IMR-90 (cell line): ENCODE measurements at places on chromosomes 4 and X.

- peaks cover 2% of the 10 kb centered on the region; the same call in 1 of the 2 replicates for H3K27me3 ChIP-seq
- no peak overlapping the region for H3K4me3 ChIP-seq
- DNase-seq: no peak
These were observed 78.0 kb upstream of the CCDC160 start for GRCh38 chrX:134158821-134159512.

DNA sequence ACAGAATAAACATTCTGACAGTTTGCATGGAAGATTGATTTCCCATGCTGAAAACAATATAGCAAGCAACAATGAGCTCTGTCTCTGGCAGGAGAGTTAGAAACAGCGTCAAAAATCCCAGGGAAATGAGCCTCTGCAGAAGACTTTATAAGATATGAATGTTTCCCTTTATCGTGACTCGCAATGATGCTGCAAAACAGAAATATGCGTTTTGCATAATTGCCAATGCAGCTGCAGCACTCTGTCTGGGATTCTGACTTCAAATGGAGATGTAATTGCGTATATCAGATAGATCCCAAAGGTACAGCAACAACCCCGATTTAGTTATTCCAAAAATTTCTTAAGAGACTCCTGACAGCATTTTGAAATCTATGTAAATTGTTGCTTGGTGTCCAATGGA, 702.4 kb upstream of the EPHA5 start:
- peak; percentile 2 for DNase-seq
- H3K27me3 ChIP-seq: no peaks in the 10 kb centered on the region
- no peaks in the 10 kb centered on the region for H3K4me1 ChIP-seq
- H3K27ac ChIP-seq: no peak overlapping the region

DNA sequence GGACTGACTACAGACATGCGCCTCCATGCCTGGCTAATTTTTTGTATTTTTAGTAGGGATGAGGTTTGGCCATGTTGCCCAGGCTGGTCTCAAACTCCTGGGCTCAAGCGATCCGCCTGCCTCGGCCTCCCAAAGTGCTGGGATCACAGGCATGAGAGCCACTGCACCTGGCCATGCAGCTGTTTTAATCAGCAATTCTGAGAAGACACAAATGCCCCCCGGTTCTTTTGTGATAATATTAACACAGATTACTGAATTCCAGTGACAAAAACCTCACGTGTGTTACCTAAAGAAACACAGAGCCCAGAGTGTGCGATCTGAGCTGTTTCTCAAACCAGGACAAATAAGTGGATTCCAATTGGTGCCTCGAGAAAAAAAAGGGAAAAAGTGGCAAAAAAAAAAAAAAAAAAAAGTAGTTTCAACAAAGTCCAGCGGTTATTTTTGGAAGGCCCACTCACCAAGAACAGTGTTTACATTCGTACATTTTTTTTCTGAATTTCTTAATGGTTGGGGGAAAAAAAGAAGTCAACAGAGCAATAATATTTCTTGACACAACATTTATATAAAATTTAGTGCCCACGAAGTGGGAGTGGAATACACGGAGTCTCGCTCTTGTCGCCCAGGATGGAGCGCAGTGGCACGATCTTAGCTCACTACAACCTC, 17.2 kb downstream of the DHRSX start:
- no peak overlapping the region for H3K4me3 ChIP-seq
- H3K36me3 ChIP-seq: peaks cover 26% of the 10 kb centered on the region
- no peak overlapping the region for H3K27ac ChIP-seq

GRCh38 chr4:921830-922331, 10.2 kb downstream of the GAK start:
- no peak for DNase-seq
- peaks cover 8% of the 10 kb centered on the region for H3K4me1 ChIP-seq
- H3K36me3 ChIP-seq: peaks cover 7% of the 10 kb centered on the region; the same call in 1 of the 2 replicates
- no peaks in the 10 kb centered on the region for H3K27me3 ChIP-seq

DNA sequence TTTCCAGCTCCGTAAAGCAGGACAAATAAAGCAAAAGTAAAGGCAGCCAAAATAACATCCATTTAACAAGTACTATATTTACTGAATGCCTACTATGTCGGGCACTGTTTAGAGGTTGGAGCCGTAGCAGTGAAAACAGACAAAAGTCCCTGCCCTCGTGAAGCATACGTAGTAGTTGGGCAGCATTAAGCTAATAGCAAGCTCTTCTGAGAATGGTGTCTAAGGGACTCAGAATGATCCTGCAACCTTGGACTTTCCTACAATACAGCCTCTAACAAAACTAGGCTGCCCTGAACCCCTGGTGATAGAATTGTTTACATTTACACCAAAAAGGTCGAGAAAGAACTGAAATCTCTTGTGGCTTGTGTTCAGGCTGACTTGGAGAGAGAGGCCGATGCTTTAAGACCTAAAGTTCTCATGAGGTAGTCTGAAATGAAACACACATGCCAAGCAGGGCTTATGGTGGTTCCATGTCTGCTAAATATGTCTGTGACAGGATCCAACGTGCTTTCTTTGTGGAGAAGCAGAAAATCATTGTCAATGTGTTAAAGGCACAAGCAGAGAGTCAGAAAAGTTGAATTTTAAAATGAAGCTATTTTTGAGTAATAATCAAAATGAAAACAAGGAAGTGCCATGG, 898 bp upstream of the PDGFC start:
- peak overlapping the region; percentile 18; the same call in 1 of the 2 replicates for H3K27ac ChIP-seq
- no peaks in the 10 kb centered on the region for H3K27me3 ChIP-seq
- peaks cover 18% of the 10 kb centered on the region for H3K4me1 ChIP-seq
- peak overlapping the region; percentile 61; the same call in 1 of the 2 replicates for H3K4me3 ChIP-seq

GRCh38 chr4:184357772-184358171, 116.6 kb downstream of the IRF2 start:
- H3K4me3 ChIP-seq: no peak overlapping the region
- H3K4me1 ChIP-seq: peaks cover 9% of the 10 kb centered on the region
- H3K27ac ChIP-seq: no peak overlapping the region
- H3K36me3 ChIP-seq: no peaks in the 10 kb centered on the region

- peaks cover 4% of the 10 kb centered on the region; the same call in 1 of the 2 replicates for H3K27me3 ChIP-seq
- no peak for DNase-seq
- H3K4me3 ChIP-seq: no peak overlapping the region
- H3K4me1 ChIP-seq: no peaks in the 10 kb centered on the region
These were observed 65.2 kb downstream of the AMMECR1 start for GRCh38 chrX:110252711-110253110.

DNA sequence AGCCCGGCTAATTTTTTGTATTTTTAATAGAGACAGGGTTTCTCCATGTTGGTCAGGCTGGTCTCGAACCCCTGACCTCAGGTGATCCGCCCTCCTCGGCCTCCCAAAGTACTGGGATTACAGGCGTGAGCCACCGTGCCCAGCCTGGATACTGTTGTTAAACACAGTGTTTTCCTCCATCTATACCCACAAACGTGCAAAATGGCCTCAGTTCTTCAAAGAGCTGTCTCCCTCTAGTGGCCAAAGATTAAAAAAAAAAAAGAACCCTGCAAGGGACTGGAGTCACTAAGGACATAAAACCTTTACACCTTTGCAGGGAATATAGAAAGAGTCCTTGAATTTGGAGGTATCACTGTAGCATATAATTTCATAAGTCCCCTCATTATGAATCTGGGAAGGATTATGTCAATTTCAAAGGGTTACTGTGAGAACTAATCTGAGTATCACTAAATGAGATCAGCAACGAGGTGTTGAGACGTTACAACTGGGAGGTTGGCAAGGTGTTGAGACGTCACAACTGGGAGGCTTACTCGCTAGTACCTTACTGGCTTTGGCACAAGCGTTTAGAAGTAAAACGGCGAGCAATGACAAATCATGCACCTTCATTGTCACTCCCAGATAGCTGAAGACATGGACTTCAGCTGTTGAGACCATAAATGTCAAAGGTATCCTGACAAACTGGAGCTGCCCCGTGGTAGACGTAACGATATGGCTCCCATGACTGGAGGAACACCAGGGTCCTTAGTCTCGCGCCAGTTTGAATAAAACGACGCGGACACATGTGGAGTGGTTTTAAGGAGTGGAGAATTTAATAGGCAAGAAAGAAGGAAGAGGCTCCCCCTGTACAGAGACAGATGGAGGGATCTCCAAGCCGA, 33.4 kb upstream of the ENPP6 start:
- no peak overlapping the region for H3K4me3 ChIP-seq
- DNase-seq: peak; percentile 60
- H3K4me1 ChIP-seq: no peaks in the 10 kb centered on the region
- no peak overlapping the region for H3K27ac ChIP-seq
- no peaks in the 10 kb centered on the region for H3K36me3 ChIP-seq

- no peak overlapping the region for H3K4me3 ChIP-seq
- peak; percentile 83 for DNase-seq
- H3K4me1 ChIP-seq: peaks cover 8% of the 10 kb centered on the region; the same call in 1 of the 2 replicates
- H3K27ac ChIP-seq: no peak overlapping the region
These were observed 98.2 kb downstream of the USP46 start for GRCh38 chr4:52560844-52561280.

DNA sequence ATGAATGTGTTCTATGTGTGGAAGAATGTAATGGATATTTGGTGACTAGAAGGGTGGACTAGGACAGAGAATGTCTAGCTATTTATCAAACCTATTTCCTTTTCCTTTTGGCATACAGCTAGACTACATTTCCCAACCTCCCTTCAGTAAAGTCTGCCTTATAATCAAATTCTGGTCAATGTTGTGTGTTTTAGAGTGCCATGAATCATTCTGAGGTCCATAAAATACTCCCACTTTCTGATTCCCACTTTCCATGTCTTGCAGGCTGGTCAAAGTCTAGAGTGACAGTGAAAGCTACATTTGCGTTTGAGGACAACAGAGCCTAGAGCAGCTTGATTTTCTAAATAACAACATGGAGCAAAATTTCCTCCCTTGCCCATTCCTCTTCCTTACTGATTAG, 217.2 kb downstream of the UGT8 start:
- no peaks in the 10 kb centered on the region for H3K27me3 ChIP-seq
- no peak overlapping the region for H3K27ac ChIP-seq
- no peaks in the 10 kb centered on the region for H3K36me3 ChIP-seq
- H3K4me3 ChIP-seq: no peak overlapping the region
- no peak for DNase-seq

DNA sequence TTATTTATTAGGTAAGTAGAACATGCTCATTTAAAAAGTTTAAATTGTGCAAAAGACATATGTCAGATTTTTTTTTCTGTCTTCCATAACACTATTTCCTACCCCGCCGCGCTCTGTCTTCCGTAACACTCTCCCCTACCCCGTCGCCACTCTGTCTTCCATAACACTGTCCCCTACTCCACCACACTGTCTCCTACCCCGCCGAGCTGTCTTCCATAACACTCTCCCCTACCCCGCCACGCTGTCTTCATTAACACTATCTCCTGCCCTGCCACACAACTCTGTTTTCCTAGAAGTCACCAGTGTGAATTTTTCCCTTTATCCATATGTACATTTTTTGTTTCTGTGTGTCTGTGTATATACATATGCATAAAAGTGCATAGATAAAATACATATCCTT, 4.4 kb downstream of the MSMO1 start:
- no peaks in the 10 kb centered on the region for H3K36me3 ChIP-seq
- no peaks in the 10 kb centered on the region for H3K27me3 ChIP-seq
- H3K4me3 ChIP-seq: no peak overlapping the region
- no peak overlapping the region for H3K27ac ChIP-seq
- H3K4me1 ChIP-seq: no peaks in the 10 kb centered on the region

GRCh38 chr4:55069248-55069647, 56.1 kb downstream of the KDR start:
- no peak for DNase-seq
- H3K4me3 ChIP-seq: no peak overlapping the region
- no peaks in the 10 kb centered on the region for H3K27me3 ChIP-seq
- no peak overlapping the region for H3K27ac ChIP-seq
- H3K4me1 ChIP-seq: no peaks in the 10 kb centered on the region

GRCh38 chrX:41688156-41688555, 617 bp upstream of the GPR34 start:
- H3K27ac ChIP-seq: no peak overlapping the region
- no peaks in the 10 kb centered on the region for H3K36me3 ChIP-seq
- no peaks in the 10 kb centered on the region for H3K27me3 ChIP-seq
- H3K4me1 ChIP-seq: no peaks in the 10 kb centered on the region
- DNase-seq: no peak

DNA sequence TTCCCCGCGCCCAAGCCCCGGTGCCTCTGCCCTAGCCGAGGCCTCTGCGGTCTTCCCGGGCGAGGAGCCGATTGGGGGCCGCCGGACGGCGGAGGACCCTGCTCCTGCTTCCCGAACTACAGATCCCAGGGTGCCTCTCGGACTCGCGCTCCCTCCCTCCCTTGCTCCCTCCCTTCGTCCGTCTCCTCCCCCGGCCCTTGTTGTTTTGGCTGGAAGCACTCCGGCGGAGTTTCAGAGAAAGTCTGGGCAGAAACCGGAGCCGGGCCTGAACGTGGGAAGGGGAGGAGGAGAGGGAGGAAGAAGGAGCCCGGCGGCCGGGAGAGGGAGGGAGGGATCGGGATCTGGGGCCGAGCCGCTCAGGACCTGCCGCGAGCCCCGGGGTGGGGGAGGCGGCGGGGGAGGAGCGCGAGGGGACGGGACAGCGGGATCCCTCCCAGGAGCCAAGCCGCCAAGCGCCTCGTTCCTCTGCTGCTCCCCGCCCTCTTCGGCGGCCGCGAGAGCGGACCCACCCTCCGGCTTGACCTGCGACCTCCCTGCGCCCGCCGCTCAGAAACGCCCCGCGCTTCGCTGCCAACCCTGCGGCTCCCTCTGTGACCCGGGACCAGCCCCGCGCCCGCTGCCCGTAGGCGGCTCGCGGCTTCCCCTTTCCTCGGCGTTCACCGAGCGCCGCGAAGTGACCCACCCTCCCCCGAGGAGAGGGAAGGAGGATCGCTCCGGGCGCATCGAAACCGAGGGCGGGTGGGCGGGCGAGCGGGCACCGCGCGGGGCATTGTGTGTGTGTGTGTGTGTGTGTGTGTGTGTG, 496 bp upstream of the GAB1 start:
- no peaks in the 10 kb centered on the region for H3K27me3 ChIP-seq
- H3K27ac ChIP-seq: peak overlapping the region; percentile 93
- no peaks in the 10 kb centered on the region for H3K36me3 ChIP-seq

GRCh38 chrX:131816551-131817136, 206.5 kb upstream of the STK26 start:
- H3K36me3 ChIP-seq: no peaks in the 10 kb centered on the region
- no peaks in the 10 kb centered on the region for H3K4me1 ChIP-seq
- H3K27ac ChIP-seq: no peak overlapping the region
- H3K4me3 ChIP-seq: peak overlapping the region; percentile 50
